ENCODE measurements at places on chromosomes 4 and X.

- no peak for DNase-seq
These were observed 25.2 kb upstream of the SLC2A9 start for GRCh38 chr4:10046471-10046870.

DNA sequence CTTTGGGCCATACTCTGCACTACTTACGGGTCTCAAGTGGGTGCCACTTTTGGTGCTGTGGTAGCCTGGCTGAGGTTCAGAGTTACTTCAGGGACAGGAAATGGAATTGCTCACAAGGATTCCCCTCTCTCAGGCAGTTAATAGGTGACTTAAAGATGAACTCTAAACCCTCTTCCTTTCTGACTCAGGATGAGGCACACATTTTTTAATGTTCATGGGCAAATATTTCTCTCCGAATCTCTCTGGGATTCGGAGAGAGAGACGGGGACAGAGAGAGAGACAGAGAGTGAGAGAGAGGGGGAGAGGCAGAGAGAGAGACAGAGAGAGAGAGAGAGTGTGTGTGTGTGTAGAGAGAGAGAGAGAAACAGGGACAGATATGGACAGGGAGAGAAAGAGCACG, 79.8 kb downstream of the NYX start:
- DNase-seq = no peak

- DNase-seq = no peak
These were observed 72.2 kb upstream of the KLF3 start for GRCh38 chr4:38591617-38592337.

DNA sequence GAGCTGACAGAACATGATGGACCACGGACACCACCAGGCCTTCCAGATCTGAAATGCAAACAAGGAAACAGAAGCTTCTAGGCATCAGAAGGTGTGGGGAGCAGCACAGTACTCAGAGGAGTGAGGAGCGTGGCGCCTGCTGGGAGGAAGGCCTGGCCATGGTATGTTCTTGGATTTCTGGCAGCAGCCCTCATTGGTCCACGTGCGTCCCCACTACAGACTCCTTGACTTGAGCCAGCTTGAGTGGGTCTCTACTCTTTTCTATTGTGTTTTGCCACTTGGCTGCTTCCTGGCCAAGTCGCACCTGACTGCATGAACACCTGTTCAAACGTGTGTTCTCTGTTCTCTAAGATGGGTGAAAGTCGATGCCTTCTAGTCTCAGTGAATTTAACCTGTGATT, 18.0 kb downstream of the ZNF275 start:
- no peak for DNase-seq

DNA sequence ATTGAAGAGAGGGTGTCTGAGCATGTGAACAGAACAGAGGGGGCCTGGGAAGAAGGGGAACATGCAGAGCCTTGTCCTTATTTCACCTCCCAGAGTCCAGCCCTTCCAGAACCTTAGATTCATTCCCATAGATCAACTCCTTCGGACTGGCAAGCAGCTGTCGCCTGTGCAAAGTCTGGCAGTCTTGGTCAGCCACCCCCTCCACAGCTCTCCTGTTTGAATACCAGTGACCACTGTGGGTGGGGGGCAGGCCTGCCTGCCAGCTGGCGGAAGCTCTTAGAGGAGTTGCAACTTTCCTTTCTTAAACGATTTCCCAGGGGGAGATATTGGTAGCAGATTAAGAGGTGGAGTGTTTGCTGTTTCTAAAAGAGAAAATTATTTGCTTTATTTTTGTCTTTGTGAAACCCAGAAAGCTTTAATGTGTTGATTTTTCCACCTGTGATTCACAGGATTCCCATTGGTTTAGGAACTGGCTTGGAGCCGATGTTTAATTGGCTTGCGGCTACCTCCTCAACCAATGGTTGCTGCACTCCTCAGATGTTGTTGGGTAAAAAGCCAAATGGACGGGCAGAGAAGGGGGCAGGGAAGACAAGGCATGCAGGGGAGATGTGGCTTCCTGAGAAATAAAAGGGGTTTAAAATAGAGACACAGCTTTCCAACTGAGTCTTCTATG, 62.2 kb upstream of the PRPS1 start:
- DNase-seq = peak; percentile 24

DNA sequence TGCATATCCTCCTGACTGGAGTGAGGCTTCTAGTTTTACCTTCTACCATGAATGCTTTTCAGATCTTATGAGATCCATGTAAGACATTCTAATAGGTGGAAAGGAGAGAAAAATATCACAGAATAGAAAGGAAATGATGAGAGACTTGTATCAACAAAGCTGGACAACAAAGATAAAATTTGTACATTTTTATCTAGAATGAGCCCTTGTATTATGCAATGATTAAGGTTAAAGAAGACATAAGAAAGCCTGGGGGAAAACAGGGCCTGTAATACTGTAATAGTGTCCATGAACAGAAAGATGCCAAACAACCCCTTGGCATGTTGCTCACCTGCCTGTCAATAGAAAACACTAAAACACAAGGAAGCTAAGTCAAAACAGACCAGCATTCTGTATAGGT, 44.2 kb upstream of the SCRG1 start:
- DNase-seq = no peak

DNA sequence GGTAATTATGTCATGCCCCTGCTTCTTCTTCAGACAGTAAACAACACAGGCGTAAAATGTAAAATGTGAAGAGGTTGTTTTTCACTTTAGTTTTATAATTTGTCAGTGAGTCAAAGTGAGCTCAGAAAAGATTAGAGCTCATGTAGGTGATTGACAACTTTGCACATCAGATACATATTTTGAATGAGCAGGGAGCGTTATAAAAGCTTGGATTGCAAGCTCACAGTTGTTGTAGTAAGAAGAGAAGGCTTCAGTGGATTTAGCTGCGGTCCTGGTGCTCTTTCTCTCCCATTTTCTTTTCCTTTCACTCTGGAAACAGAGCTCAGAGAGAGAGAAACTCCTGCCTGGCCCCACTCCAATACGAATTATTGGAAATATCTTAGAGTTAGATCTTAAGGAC, 26.4 kb downstream of the MTMR1 start:
- no peak for DNase-seq

DNA sequence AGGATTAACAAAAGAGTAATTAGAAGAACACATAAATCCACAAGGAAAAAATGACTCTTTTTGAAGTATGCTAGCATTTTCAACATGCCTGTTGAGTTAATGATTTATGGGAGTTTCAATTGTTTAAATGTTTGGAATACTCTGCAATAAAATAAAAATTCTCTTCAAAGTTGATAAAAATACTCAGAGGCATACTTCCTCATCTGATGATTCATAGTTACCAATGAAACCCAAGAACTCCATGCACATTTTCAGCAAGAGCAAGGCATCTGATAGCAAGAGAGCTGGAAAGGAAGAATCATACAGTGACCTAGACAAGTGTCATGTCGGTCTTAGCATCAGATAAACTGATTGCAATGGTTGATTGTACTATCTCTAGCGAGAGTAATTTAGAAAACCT, 443.7 kb upstream of the ATOH1 start:
- no peak for DNase-seq

DNA sequence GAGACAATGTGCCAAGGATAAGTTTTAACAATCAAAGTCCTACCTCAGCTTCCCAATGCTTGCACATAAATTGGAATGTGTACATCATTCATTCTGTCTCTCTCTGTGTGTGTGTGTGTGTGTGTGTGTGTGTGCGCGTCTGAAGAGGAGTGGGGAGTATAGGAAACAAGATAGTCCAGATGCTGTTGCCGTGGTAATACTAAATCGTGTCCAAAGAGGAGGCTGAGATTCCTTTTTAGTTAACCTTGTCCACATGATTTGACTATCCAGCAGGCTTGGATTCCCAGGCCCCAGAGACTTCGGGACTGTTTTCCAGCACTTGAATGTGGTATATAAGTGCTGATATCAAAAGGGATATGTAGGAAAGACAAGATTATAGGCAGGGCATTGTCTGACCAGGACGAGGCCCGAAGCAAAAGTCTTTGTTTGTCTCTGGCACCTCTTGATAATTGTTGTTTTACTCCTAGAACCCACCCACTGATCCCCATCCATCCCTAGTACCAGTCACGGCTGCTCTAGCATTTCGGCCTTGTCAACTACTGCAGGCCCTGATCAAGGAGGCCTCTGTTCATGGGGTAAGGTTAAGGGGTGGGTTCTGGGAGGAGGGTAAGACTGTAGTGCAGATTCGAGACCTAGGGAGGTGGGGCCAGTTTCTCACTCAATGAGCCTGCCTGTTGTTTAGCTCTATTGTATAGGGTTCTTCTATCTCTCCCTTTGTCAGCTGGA, 3.9 kb downstream of the PLP1 start:
- peak; percentile 83 for DNase-seq

DNA sequence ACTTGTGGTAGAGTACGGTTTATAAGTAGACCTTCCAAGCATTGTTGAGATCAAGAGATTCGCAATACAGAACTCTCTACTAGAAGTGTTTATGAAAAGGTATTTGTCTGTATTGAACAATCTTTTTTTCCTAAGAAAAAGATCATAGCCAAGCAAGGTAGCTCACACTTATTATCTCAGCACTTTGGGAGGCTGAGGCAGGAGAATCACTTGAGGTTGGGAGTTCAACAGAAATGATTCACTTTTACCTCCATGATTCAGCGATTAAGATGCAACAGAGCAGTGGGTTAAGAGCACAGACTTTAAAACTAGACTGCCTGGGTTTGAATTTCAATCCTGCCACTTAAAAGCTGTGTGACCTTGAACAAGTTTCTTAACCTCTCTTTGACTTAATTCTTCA, 74.3 kb downstream of the TMEM156 start:
- no peak for DNase-seq

GRCh38 chrX:154988719-154989118, 33.8 kb downstream of the F8 start:
- DNase-seq = no peak

- no peak for DNase-seq
These were observed 54.2 kb upstream of the CBR4 start for GRCh38 chr4:169064296-169064695.

- DNase-seq = no peak
These were observed 7.6 kb upstream of the COMMD8 start for GRCh38 chr4:47471064-47471463.
